GM13977 (cell line): ENCODE measurements at places on chromosomes 5 and 9.

GRCh38 chr5:147547730-147548129, 37.9 kb upstream of the DPYSL3 start:
- no peak for DNase-seq

- no peak for DNase-seq
Observed at GRCh38 chr9:130117816-130118632, 54.2 kb upstream of the NCS1 start.

DNA sequence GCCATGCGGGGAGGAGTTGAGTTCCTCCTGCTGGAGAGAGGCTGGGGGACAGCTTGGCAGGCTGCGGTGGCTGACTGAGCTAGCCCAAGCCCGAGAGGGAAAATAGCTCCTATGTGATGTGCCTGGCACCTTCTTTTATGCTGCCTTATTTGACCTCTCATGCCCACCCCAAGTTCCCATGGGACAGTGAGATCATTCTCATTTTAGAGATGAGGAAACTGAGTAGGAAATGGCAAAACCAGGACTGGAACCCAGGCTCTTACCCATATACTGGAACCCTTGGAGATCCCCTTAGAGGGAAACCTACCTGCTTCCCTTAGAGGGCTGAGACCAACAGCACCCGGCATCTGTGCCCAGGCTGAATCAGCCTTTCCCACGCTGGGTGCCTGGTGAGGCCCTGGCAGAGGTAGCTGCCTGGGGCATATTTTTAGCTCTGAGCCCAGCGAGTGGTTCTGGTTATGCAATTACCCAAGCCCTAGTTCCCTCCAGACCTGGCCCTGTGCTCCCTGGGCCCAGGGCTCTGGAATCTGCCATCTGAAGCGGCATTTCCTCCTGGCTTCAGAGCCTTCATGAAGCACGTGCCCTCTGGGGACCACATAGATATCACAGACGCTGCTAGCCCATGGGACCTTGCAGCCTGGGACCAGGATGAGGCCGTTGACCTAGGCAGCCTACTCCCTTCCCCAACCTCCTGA, 23.6 kb downstream of the COL27A1 start:
- no peak for DNase-seq

DNA sequence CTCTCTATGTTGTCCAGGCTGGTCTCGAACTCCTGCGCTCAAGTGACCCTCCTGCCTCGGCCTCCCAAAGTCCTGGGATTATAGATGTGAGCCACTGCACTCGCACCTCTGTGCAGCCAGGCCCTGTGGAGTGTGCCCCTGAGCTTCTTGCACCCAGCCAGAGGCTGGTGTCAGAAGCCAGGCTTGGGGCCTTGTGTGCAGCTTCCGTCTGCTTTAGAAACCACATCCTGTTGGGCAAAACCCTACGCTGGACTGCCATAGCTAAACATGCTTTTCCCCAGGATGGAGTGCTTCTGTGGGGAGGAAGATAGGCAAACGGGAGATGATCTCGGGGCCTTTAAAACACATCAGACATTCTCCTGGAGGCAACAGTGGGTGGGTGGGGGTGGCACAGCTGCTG, 40.1 kb downstream of the PRRT1B start:
- DNase-seq, result no peak

- no peak for DNase-seq
Observed at GRCh38 chr9:114316605-114317230, 6.2 kb upstream of the ORM1 start.
